Endodermal cell (in vitro differentiated cells): ENCODE measurements at places on chromosomes 16 and 17. TPM values are rescaled to one million over a fixed set of nuclear protein-coding genes. Genes with fewer than 3 reads are reported as not detected.
A peak's percentile ranks its signal among the peaks of the same experiment; 100 is the strongest.

C16orf78 gene
- not detected in 2 replicates for total RNA-seq

TMED6 gene
- total RNA-seq, result 0.53 and 0.63 TPM in 2 replicates

RHBDL3 gene
- 1.4 and 1.7 TPM in 2 replicates for total RNA-seq

DNA sequence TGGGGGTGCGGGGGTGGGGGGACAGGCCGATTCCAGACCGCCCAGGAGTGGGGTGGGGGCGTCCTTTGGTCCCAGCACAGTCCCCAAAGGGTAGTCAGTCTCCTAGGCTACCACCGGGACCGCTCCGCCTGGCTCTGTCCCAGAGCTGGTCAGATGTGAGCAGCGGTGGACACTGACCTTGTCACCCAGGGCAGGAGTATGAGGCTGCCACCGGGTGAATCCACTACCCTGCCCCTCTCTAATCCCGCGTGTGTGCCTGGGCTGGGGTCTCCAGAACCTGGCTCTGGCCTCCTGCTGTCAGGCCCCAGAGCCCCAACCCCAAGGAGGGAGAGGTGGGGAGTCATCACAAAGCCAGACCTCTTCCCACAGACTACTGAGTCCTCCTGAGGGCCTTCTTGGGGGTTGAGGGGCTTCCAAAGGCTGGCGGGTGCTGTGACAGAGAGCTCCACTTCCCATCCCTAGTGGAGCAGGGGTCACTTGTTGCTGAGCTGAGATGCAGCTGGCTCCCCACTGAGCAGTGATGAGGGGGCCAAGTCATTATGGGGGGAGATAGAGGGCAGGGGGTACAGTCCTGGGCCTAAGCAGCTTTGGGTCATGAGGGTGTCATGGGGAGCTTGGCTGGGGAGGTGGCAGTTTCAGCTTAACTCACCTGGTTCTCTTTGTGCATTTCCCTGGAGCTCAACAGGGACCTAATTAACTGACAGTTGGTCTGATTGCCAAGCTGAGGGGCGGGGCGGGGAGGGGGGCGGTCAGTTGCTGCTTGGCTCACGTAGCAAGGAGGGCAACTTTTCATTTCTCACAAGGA is 1.2 kb downstream of the PPP1R1B start:
- DNase-seq, result peak; percentile 83

GRCh38 chr17:56933151-56933745 is 19.4 kb upstream of the TRIM25 start:
- DNase-seq, result no peak

- DNase-seq, result peak; percentile 64
Observed at GRCh38 chr16:80804526-80805383, at the start of gene CDYL2. CDYL2 (minus strand) TSS chr16:80804598; CDS start chr16:80804173, 425 bp downstream.

FAM20A gene
- total RNA-seq, result 48.3 and 58.7 TPM in 2 replicates

DNA sequence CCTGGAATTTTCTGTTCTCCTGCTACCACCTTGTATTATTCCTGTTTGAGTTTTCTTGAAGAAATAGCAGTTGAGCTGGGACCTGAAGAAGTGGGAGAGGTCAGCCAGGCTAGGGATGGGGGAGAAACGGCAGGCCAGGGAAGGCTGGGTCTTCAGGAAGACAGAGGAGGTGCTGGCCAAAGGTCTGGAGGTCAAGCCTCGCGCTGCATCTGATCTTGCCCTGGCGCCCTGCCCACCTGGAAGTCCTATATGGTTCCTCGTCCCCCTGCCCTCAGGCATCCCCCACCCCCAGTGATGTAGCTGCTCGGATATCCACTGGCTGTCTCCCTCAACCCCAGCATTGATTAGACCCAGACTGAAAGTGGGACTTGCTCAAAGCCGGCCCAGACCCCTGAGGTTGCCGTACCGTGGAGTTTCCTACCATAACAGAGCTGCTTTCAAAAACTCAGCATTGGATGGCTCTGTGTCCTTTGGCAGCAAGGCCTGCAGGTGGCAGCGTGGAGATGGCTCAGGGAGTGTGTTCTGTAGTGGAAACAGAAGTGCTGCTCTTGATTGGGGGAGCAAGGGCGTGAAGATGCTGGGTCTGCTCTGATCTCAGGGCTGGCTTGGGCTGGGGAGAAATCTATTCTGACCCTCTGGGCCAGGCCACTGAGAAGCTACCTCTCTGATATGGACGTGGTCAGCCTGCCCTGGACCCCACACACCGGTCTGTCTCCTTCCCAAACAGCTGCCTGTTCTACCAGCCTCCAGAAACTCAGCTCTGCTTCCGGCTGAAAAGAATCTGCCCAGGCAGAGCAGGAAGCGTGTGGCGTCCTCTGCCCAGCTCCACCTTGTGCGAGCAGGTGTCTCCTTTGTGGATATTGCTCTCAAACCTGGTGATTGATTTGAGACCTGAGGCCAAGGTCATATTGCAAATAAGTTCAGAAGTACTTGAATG is 107.0 kb upstream of the CACNG5 start:
- DNase-seq, result peak; percentile 96
